ENCODE measurements at places on chromosomes 4 and X.

DNA sequence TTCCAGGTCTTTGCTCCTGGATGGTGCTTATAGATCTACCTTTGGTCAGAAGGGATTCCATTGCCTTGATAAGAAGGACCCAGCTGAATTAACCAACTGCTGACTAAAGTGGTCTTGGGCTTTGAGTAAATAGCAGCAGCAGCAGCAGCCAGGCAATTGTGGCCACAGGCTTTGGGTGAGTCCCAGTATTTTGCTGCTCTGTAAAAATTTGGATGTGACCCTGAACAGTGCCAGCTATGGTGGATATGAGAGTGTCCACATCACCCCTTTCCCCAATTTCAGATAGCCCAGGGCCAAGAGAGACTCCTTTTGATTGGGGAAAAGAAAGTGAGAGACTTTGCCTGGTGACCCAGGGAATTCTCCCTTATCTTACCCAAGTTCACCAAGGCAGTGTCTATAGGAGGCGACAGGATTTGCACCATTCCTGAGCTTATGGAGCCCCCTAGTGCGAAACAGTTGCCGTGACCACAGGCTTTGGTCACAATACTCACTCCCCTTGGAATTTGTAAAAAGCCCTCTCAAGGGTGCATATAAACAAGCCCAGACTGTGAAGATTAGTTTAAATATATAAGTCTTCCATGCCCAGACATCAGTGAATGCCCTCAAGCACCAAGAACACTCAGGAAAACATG lies 518.0 kb downstream of the TMA16 start:
- no peak for DNase-seq

DNA sequence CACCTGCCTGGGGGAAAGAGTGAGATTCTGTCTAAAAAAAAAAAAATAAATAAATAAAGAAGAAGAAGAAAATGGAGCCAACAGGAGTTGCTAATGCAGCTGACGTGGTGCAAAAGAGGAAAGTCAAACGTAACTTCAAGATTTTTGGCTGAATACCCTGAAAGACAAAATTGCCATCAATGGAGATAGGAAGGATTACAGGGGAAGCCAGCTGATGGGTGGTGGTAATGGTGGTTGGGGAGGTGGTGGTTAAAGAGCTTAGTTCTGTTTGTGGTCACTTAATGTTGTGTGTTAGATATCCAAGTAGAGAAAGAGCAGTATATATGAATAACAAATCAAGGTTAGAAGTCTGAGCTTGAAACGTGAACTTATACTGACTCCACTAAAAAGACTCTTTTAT lies 225.4 kb downstream of the ARHGAP24 start:
- no peak for DNase-seq

GRCh38 chrX:30779453-30780030 lies 109.5 kb downstream of the TAB3 start:
- no peak for DNase-seq

DNA sequence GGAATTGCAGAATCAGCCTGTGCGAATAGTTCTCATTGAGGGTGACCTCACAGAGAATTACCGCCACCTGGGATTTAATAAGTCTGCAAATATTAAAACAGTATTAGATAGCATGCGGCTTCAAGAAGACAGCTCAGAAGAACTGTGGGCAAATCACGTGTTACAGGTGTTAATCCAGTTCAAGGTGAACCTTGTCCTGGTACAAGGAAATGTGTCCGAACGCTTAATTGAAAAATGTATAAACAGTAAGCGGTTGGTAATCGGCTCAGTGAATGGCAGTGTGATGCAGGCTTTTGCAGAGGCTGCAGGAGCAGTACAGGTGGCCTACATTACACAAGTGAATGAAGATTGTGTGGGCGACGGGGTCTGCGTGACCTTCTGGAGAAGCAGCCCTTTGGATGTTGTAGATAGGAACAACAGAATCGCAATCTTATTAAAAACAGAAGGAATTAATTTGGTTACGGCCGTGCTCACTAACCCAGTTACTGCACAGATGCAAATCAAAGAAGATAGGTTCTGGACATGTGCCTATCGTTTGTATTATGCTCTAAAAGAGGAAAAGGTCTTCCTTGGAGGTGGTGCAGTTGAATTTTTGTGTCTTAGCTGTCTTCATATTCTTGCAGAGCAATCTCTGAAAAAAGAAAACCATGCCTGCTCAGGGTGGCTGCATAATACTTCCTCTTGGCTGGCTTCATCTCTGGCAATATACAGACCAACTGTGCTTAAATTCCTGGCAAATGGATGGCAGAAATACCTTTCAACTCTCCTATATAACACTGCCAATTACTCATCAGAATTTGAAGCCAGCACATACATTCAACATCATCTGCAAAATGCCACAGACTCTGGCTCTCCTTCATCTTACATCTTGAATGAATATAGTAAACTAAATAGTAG lies 10.7 kb downstream of the BBS12 start:
- peak; percentile 22 for DNase-seq

DNA sequence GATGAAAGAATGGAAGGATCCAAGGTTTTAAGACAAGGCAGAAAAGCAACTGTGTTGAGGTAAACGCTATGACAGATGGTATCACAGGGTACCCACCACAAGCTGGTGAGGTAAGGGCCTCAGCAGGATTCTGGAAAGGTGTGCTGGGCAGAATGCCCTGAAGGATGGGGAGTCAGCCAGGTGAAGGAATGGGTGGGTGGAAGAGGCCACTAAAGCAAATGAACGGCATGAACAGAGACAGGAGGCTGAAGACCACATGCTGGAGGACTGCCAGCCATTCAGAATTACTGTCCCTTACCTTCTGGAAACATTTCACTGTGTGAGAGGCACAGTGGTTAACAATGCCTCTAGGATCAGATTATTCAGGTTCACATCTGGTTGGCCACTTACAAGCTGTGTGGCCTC lies 23.6 kb downstream of the GPRIN3 start:
- no peak for DNase-seq

DNA sequence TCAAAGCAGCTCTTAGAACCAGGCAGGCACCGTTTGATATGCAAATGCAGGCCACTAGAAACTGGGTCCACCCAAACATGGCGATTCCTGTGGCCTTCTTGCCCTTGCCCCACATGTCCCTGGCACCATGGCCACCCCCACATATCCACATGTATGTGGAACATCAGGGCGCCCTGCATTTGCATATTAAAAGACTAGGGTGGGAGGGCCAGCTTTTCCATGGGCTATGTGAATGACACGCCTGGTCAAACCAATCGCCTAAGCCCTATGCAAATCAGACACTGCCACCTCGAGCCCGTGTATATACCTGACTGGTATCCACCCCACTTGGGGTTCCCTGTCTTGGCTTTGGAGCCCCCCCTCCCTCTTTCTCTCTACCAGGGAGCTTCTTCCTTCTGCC lies 107.0 kb downstream of the ABLIM2 start:
- DNase-seq: no peak

- peak; percentile 21 for DNase-seq
These were observed 3.8 kb upstream of the CENPC start for GRCh38 chr4:67549123-67549522.

DNA sequence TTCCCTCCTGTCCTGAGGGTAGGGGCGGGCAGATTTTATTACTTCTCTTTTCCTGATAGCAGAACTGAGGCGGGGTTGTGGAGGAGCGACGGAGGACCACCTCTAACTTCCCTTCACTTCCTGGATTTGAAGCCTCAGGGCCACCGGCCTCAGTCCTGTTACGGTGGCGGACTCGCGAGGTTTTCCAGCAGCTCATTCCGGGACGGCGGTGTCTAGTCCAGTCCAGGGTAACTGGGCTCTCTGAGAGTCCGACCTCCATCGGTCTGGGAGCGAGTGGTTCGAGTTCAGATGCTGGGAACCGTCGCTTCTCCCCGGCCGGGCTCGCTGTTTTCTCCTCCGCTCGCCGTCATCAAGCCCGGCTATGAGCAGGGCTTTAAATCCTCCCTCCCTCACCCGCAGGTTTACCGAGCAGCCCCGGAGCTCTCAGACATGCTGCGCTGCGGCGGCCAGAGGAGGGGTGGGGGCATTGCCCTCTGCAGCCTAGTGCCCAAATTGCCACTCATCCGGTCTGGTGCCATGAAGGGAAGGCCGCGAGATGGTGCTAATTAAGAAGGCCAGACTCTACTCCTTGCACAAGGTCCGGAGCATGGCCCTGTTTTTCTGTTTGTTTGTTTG lies 23.3 kb downstream of the HAND2 start:
- DNase-seq: no peak

DNA sequence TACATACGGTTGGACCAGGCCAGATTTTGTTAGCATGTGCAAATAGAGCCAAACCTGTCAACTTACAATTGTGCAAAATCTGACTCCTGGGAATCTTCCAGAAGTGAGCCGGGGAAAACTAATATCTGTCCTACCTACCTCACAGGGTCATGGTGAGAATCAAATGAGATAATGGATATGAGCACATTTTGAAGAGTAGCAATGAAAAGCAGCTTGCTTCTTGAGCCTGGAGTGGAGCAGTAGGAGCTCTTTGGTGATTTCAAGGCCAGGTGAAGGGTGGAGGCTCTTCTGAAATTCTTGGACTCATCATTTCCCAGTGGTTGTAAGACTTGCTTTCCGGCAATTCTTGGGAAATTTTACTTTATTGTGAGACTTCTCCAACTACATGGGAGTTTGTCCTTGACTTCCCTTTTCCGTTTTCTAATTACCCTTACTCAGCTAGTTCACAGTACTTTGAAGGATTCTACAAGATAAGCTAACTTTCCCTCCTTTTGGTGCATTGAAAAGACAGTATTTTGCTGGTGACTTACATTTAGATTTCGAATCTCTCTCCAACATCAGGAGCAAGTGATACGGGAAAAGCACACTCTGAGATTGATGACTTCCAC lies 12.2 kb downstream of the PLAC1 start:
- DNase-seq: no peak

DNA sequence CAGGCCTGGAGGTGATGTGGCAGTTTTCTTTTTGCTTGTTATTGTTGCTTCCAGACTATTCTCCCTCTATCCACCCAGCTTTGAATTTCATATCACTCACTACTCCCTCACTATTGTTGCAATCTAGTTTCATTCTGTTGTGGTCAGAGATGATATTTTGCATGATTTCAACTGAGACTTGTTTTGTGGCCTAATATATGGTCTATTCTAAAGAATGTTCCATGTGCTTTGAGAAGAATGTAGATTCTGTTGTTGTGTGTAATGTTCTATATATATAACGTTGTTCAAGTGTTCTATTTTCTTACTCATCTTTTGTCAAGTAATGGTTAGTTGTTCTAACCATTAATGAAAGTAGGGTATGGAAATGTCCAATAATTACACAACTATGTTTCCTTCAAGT lies 59.0 kb downstream of the THOC2 start:
- DNase-seq: peak; percentile 6

DNA sequence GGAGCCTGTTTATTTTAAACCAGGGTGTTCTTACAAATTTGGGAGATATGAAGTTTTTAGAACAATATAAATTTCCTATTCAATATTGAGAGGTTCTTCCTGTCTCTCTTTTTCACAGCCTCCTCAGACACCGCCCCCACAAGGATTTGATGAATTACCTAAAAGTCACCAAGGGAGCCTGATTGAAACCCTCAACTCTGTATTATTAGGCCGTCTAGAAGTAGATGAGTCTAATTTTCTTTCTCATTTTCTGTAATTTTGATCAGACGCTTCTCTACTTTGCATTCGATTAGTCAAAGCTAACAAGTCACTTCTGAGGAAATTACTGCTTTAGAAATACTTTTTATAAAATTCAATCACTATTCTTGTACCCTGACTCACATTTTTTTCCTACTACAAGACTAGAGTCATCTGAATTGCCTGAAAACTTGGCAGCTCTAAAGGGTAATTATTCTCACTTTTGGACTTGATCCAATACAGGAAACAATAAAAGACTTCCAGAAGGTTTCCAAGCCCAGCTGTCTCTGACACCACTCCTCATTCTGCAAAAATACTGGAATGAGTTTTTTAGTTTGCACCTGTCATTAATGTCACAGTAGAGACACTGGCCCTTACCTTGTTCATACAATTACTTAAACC lies 111.2 kb downstream of the ELOVL6 start:
- peak; percentile 92 for DNase-seq

- DNase-seq: peak; percentile 95
These were observed 155.7 kb downstream of the CHIC2 start for GRCh38 chr4:53908661-53909078.

- no peak for DNase-seq
These were observed 585.6 kb downstream of the IL1RAPL1 start for GRCh38 chrX:29172880-29173279.

- DNase-seq: no peak
These were observed at the start of gene SOWAHD for GRCh38 chrX:119757979-119758730. Gene SOWAHD, plus strand, starts transcription at chrX:119758588. Its CDS starts 80 bp downstream, at chrX:119758668.

GRCh38 chr4:138182838-138183426 lies 59.2 kb downstream of the SLC7A11 start:
- DNase-seq: peak; percentile 59

- DNase-seq: no peak
These were observed 68.6 kb downstream of the PRSS12 start for GRCh38 chr4:118284169-118284568.

- DNase-seq: no peak
These were observed 37.9 kb upstream of the SORCS2 start for GRCh38 chr4:7154351-7154981.

DNA sequence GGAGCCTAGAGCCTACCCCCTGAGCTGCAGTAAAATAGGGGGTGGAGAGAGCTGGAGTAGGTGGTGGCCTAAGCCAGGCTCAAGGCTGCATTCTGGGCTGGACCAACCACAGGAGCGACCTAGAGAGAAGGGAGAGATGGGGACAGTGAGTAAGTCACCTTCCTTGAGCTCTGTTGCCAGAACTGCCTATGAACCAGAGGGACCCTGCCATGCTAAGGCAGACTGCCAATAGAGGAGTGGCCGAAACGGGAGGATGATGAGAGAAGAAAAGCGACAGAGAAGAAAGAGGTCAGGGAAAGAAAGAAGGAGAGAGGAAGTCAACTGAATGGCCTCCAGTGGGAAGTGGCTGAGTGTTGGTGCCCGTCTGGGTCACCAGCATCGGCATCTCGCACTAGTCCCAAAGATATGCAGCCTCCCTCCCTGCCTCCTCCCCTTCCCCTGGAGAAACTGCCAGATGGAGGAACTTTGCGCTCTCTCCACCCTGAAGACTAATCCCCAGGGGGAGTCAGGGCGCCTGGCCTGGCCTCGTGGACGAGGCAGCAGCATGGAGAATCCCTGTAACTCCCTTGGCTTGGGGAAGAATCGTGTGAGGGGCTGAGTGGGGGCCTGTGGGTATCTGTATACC lies 28.8 kb downstream of the ELF4 start:
- DNase-seq: no peak

GRCh38 chrX:42378857-42379256 lies 399.1 kb downstream of the PPP1R2C start:
- no peak for DNase-seq

DNA sequence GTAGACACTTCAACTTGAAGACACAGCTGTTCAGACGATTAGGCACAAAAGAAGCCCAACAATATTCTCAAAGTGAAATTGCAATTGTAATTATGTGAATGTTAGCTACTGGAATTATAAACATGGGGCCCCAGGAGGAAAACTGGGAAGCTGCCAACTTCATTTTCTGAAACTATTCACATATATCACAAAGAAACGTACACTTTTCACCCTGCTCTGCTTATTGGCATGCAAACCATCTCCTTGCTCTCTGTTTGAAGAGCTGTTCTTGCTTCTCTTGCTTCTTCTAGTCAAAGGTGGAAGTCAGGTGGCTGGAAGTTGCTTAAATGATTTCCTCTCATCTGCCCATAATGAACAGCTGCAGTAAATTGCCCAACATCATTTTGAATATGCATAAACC lies 320.1 kb downstream of the CFAP299 start:
- DNase-seq: peak; percentile 36

Measured in fibroblast of upper back skin (primary cell).